ENCODE measurements at places on chromosomes 3 and 15.

GRCh38 chr3:16200411-16200810 lies 25.9 kb downstream of the GALNT15 start:
- no peak for DNase-seq

DNA sequence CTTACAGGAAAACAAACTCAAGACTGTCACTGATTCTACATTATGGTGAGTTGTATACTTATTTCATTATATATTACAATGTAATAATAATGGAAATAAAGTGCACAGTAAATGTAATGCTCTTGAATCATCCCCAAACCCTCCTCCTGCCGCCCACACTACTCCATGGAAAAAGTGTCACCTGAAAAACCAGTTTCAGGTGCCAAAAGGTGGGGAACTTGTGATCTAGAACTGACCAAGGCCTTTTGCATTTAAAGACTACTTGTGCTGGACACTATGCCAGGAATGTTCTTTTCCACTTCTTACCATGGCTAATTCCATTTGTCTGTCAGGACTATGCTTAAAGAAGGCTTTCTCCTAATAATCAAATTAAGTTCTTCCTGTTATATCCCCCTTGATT lies 32.3 kb downstream of the ROBO2 start:
- DNase-seq = no peak

GRCh38 chr15:74386496-74387140 lies 19.2 kb upstream of the CYP11A1 start:
- DNase-seq = no peak

DNA sequence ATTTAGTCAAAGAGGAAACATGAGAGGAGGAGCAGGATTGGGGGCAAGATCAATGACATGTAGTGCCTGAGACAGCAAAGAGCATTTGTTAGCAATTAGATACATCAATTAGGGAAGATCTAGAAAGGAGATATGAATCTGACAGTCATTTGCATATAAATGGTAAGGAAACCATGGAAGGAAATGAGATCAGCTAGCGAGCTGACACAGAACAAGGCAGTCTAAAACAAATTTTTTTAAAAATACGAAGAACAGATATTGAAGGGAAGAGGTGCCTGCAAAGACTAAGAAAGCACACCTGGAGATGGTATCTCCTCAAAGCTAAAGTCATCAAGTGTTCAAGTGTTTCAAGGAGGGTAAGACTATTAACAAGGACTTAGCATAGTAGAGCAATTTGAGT lies 4.6 kb downstream of the EPM2AIP1 start:
- no peak for DNase-seq

DNA sequence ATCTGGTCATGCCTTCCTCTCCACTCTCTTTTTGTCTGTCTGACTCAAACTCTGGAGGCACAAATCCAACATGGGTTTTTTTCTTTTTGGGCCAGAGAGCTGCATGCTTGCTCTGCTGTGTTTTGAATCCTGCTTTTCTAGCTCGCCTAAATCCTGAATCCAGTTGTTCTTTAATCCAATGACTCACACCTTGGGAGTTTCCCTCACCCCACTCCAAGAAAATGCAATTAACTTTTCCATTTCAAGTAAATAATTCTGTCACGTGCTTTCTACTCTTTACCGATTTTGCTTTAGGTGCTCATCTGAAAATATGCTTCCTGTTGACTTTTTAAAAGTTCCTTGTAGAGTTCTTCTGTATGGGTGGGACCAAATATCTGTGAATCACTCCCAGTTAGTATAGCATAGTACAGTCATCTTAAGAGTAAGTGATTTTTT lies 47.6 kb downstream of the SLMAP start:
- no peak for DNase-seq

DNA sequence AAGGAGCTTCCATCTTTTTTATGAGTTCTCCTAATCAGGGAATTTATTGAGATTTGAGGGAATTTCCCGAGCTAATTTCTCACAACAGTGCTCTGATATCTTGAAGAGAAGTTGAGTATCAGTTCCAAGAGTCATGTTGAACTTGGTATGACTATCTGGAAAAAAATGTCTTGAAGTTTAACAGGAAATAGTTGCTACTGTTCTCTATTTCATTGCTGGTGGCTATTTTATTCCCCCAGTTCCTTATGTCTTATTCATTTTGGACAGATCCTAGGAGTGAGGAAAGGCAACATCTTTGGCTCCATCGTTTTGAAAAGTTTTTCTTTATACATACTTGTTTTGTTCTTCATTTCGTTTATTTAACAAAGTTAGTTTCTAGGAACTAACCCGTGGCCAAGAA lies 307.8 kb upstream of the AGTR1 start:
- no peak for DNase-seq

DNA sequence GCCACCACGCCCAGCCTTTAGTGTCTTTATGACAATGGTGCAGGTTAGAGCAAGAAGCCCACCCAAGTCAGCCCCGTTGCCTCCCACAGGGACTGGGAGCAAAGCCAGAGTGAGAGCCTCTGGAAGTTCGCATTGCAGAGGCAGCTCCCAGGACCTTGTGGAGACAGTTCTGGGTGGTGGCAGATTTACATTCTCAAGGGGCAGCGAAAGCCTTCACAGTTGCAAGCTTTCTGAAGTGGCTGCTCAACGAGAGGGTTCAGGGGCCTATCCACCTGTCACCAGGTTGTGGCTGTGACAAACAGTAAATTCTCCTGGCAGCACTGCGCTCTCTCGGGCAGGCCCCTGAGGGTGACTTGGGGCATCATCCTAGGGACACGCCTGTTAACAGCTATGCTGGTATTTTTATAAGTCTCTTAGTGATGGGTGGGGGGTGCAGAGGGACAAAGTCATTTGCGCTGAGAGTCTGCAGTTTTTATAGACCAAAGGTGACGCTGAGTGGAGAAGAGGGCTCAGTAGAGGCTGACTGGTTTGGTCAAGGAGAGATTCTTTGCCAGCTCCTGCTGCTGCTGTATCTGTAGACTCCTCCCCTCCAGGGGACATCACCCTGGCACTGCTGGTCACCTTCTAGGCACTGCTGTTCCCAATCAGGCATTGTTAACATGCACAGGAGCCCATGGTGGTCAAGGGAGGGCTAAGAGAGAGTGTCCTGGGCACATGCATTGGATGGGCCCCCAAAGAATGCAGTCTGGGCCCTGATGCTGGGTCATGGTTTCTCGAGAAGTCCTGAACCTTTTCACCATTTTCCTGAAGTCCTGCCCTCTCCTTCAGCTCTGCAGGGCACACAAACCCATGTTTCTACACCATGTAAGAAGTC lies 57.5 kb upstream of the KLF13 start:
- DNase-seq = no peak

DNA sequence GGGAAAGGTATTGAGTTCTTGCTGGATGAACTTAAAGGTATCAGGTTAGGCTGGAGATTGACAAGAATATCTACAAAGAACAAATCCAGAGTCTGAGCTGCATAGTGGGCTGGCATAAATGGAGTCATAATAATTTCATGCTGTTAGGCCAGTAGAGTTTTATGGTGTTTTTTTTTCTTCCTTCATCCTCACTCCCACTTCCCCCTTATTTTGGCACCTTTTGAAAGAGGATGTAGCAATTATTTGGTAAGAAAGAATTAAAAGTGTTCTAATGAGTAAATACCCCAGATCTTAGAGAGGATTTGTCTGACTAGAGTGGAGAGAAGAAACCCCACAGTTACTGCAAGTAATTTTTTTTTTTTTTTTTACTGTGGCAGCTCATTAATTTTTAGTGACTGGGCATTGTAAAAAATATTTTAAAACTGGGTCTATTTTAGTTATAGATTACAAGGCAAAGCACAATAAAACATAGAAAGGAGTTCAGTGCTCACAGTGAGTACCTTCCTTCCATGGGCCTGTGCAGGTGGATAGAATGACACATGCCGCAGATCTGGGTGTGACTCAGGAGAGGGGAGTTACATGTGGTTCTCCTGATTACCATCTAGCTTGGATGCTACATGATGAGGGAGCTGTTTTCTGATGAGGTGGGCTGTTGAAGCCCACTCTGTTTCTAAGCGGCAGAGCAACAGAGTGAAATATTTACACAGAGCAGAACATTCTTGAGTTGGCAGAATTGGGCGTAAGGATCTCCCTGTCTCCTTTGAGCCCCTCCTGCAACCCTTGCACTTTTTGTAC lies 5.3 kb downstream of the EDEM1 start:
- no peak for DNase-seq

DNA sequence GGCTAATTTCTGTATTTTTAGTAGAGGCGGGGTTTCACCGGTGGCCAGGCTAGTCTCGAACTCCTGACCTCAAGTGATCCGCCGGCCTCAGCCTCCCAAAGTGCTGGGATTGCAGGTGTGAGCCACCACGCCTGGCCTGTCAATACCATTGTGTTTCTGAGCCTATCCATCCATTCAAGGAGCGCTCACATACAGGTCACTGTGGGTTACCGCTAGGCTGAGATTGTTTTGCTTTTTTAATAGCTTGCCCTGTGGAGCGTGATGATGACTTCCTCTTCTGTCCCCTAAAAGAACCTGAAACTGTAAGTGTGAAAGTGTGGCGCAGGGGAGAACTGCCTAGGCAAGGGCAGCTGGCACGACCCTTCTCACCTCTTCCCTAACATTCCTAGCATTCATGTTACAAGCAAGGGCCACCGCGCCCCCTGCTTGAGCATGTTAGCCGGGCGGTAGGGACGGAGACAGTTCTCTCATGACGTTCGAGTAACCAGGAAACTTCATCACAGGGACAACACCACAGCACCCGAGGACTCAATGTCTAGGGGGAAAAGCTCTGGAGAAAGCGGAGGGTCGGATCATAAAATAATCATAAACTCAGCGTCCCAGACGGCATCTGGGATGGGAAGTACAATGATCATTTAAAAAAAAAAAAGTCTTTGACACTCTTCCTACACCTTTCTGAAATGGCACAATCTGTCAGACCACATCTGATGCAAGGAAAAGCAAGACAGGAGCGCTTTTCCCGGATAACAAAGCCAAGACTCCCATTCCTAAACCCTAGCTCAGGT lies 790 bp downstream of the LAMP3 start:
- no peak for DNase-seq

GRCh38 chr3:165204445-165204844 lies 8.3 kb upstream of the SLITRK3 start:
- no peak for DNase-seq

GRCh38 chr15:70487387-70487740 lies 276.0 kb downstream of the UACA start:
- no peak for DNase-seq

- no peak for DNase-seq
Observed at GRCh38 chr3:194573680-194574437, 59.4 kb downstream of the TMEM44 start.

GRCh38 chr3:72818092-72818773 lies 30.0 kb downstream of the SHQ1 start:
- no peak for DNase-seq

- DNase-seq = no peak
Observed at GRCh38 chr3:72418244-72418643, 430.0 kb downstream of the SHQ1 start.

GRCh38 chr3:135513106-135514059 lies 452.1 kb upstream of the PPP2R3A start:
- DNase-seq = no peak

DNA sequence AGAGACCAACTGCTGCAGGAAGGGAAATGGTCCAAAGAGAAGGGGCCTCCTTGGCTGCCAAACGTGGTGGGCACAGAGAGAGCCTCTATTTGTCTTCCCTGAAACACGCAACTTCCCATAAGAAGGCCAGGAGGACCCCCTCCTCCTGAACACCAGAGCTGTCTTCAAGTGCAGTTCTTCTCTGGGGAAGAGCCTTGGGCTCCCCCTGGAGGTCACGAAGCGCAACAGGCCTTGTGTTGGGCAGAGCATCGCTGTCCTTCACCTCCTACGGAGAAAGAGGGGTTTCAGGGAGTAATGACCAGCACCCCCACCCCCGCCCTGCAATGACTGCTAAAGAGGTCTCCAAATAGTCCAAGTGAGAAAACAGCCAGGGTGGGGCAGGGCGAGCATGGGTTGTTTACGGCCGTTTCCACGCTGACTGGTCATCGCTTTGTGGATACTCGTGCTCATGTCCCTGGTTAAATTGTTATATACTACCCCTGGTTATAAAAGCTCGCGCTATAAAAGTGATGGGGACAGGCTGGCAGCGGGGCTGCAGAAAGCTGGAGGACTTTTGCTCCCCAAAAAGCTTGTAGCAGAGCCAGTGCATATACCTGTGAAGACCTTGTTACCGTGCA lies 397.5 kb upstream of the ATP10A start:
- no peak for DNase-seq

GRCh38 chr15:62887113-62887570 lies 155.4 kb upstream of the TPM1 start:
- no peak for DNase-seq

DNA sequence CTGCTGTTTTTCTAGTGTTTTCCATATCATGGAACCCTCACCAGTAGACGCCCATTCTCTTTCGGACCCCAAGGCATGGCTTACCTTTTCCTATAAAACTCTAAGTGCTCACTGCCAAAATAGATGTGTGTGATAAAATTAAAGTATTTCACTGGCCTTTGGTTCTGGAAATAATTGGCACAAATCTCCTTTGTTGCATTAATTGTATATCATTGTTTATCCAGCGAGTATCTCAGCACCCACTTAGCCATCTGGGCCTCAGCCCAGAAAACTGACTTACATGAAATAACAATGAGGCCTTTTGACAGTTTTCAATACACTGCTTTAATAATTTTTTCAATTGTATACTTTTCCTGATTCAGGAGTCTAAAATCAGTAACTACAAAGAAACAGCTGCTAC lies 105.1 kb downstream of the MECOM start:
- no peak for DNase-seq

GRCh38 chr3:40021338-40021737 lies 211.9 kb downstream of the MYRIP start:
- DNase-seq = no peak

- DNase-seq = no peak
Observed at GRCh38 chr3:105791919-105792786, 76.7 kb downstream of the CBLB start.

GRCh38 chr15:53829471-53829870 lies 70.0 kb upstream of the WDR72 start:
- DNase-seq = no peak

- no peak for DNase-seq
Observed at GRCh38 chr3:13072239-13072599, 1.0 kb downstream of the IQSEC1 start.

DNA sequence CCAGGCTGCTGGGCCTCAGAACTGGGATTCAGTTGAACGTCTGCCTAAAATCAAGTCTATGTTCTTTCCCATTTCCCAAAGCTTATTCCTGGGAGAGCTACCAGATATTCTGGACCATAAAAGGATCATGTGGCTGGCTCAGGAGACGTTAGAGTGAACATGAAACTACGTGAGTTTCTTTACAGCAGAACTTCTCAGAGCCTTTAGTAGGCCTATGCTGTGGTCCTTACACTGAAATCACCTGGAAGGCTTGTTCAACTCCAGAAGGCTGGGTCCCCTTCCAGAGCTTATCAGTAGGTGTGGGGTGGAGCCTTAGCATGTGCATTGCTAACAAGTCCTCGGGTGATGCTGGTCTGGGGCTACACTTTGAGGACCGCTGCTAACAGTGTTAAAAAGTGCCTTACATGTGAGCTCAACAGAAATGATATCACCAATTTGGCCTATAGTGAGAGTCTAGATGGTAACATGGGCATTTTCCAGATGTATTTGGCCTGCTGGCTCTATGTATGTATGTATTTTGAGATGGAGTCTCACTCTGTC lies 50.7 kb downstream of the LMCD1 start:
- DNase-seq = no peak

All from stimulated activated CD8-positive, alpha-beta memory T cell treated with anti-CD3 and anti-CD28 coated beads, Interleukin-2, amount 100 ng/mL, for 1 hour (primary cell).